Activated T-helper 9 cell treated with anti-CD3 and anti-CD28 coated beads, Interleukin-2, amount 50 U/mL, for 16 hours (primary cell): ENCODE measurements at places on chromosomes 3 and 15.

GRCh38 chr15:50978580-50978979 lies 70.1 kb downstream of the AP4E1 start:
- no peak for DNase-seq

- no peak for DNase-seq
Measured at GRCh38 chr3:67587811-67588210, 66.6 kb downstream of the SUCLG2 start.

GRCh38 chr3:143633816-143634215 lies 214.5 kb downstream of the SLC9A9 start:
- no peak for DNase-seq

DNA sequence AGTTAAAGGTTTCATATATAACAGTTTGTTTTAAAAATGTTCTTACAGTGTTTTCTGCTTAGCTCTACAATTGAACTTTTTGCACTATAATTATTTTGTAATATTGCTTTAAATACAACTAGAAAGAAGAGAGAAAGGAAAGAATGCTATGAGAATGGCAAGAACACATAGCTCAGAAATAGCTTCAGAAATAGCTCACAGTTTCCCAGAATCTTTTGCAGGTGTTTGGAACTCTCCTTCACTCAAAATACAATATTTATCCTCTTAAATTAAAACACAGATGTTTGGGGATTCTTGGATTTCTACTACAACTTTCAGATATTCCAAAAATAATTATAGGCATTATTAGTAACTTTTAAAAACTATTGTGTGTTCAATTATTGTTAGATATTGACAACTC lies 658.0 kb upstream of the DPPA4 start:
- DNase-seq = no peak

GRCh38 chr15:88091444-88092016 lies 165.0 kb downstream of the NTRK3 start:
- DNase-seq = no peak

- no peak for DNase-seq
Measured at GRCh38 chr3:183437666-183438564, 9.5 kb upstream of the MCF2L2 start.

DNA sequence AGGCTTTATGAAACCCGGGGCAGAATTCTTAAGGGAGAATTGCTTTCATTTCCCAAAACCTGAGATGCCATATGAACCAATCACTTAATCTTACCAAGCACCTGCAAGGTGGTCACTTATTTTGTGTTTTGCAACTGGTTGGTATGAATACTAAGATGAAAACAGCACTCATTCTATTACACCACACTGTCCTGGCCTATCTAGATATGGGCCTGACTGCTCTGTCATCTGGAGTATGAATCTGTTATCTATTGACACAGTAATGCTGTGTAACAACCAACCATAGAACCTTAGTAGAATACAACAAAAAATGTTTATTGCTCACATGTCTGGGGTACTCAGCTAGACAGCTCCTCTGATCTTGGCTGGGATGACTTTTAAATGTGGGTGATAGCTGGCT lies 74.8 kb downstream of the TMEM266 start:
- DNase-seq = no peak

GRCh38 chr3:13655061-13655913 lies 106.4 kb downstream of the FBLN2 start:
- DNase-seq = peak; percentile 16

DNA sequence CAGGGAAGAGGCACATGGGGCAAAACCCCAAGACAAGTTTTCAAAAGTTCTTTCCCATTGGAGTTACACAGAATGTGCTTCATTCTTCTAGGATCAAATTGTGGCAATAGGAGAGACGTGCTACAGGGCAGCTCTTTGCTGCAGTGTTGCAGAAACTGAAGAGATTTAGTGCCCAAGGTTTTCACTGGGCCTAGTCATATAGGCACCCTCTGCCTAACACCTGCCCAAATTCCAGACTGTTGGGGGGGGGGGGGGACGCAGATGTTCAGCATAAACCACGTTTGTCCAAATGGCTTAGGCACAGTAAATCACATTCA lies 346.8 kb upstream of the ZNF717 start:
- DNase-seq = no peak

DNA sequence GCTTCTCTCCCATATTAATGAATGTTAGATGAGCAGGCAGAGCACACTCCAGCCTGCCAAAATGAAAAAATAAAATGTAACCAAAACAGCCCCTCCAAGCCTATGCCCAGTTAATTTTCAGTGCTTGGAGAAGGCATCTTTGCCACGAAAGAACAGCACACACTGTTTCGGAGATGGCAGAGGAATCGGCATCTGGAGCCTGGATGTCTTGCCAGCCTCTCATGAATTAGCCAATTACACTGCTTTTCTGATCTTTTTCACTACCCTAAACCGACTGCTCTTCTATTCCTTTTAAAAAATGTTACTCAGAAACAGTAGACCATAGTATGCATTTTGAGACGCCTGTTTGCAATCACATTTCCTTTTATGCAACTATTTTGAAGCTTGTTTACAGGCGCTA lies 249.6 kb downstream of the TLE3 start:
- no peak for DNase-seq

DNA sequence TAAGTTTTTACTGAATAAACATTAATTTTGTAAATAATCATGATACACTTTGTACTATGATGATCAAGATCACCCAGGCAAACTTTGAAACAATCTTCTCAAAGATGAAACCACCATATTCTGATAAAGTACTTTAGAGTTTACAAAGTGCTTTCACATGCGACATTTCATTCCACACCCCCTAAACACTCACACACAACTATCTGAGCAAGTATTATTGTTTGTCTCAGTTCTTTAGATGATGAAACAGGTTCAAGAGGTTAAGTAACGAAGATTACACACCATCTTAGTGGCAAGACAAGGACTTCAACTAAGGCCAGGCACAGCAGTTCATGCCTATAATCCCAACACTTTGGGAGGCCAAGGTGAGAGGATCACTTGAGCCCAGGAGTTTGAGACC lies 37.6 kb downstream of the ZNF148 start:
- DNase-seq = no peak

- DNase-seq = no peak
Measured at GRCh38 chr3:156449710-156450574, 105.0 kb downstream of the SSR3 start.

GRCh38 chr3:189507856-189508255 lies 123.3 kb upstream of the TP63 start:
- DNase-seq = no peak

- no peak for DNase-seq
Measured at GRCh38 chr3:155946178-155946577, 75.7 kb downstream of the GMPS start.

DNA sequence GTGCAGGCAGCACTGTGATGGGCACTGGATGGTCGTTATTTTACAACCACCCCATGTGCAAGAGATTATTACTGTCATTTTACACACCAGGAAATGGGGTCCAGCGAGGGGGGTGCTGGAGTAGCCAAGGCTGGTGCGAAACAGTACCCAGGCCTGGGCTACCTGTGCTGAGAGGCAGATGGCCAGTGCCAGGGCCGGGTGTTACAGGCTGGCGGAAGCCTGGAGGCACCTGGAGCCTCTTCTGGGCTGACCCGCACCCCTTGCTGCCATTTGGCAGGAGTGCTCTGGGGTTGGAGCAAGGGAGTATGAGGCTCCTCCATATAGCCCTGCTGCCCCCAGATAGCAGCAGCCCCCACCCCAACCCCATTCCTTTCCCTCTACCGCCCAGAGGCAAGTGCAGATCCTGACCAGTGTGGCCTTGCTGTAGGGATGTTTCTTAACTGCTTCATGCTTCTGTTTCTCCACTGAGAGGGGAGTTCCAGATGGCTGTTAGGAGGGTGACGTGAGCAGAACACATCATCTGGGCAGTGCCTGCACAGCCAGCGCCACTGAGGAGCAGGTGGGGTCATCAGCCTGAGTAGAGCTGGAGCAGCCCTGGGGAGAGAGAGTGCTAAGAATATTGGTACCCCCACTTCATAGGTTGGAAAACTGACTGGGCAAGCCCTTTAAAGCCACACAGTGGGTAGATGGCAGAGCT lies 15.3 kb downstream of the SNX33 start:
- no peak for DNase-seq

DNA sequence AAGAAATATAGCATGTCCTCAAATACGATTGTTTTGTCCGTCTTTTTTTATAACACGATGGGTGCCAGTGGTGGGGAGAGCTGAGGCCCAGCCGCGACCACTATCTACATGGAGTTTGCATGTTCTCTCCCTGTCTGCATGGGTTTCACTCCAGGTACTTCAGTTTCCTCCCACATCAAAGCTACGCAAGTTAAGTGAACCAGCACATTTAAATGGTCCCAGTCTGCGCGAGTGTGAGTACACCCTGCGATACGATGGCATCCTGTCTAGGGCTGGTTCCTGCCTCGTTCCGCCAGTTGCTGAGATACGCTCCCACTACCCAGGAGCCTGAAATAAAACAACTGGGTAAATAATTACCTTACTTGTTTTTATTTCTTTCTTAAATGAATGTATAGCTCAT lies 40.6 kb downstream of the ATP13A3 start:
- no peak for DNase-seq

DNA sequence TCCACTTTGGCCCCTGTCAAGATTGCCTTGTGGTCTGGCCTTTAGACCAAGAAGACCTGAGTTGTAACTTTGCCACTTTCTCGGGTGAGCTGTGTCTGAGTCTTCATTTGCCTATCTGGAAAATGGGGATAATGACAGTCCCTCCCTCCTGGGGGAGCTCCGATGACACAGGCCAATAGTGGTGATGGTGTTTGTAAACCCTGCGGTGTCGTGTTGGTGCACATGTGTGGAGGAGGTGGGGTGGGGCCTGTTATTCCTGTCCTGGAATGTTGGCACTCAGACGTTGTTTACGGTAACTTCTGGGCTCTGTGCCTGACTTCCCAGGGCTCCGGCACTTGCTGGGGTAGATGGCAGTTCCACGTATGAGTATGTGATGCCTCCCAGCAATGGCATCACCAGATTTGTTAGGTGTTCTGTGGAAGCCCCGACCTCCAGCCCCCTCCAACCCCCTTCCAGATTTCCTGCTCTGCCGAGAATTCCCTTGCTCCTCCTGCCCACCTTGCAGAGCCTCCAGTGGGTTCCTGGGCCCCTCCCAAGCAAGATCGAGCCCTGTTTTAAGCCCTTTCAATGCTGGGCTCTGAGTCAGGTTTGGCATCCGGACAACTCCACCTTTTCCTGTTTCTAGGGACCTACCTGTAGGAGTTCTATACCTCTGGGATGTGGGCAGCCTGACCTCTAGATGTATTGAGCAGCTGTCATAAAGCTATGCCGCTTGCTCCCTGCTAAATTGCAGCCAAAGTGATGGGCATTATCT lies 31.4 kb downstream of the HRH1 start:
- no peak for DNase-seq

DNA sequence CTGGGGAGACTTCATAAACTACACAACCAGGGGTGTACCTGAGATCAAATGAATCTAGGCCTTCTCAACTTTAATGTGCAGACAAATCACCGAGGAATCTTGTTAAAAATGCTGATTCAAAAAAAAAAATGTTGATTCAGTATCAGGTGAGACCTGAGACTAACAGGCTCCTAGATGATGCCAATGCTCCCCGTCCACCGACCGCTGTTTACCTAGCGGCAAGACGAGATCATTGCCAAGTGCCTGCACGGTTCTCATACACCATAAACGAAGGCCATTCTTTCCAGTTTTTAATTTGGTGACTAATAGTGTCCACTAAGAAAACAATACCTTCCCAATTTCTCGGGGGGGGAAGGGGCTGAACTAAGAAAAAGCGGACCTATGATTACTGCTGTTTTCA lies 2.5 kb upstream of the FSIP1 start:
- DNase-seq = no peak
